ENCODE measurements at places on chromosomes 5 and 9. TPM values are rescaled to one million over a fixed set of nuclear protein-coding genes. Genes with fewer than 3 reads are reported as not detected.

Gene OLFM1
- total RNA-seq: 5.9 TPM

Gene FREM1
- total RNA-seq: 0.37 TPM

- no peak for DNase-seq
Observed at GRCh38 chr5:169354263-169354662, 53.3 kb upstream of the SLIT3 start.

DNA sequence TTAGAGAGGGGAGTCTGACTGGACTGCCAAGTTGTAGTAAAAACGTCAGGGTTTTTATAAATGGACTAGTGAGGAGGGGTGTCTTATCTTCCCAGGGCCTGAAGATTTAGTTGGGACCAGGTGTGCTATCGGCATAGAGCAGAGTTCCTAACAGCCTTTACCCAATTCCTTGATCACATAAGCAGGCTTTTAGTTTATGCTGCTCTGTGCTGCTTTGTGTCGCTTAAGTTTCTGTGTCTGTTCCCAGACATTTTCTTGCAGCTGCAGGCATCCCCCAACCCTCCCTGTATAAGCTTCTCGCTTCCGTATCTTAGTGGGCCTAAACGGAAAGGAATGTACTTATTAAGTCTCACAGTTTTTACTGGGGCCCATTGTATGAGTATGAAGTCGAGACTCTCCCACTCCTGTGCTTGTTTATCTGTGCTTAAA lies 2.6 kb upstream of the SMC5 start:
- no peak for DNase-seq

DNA sequence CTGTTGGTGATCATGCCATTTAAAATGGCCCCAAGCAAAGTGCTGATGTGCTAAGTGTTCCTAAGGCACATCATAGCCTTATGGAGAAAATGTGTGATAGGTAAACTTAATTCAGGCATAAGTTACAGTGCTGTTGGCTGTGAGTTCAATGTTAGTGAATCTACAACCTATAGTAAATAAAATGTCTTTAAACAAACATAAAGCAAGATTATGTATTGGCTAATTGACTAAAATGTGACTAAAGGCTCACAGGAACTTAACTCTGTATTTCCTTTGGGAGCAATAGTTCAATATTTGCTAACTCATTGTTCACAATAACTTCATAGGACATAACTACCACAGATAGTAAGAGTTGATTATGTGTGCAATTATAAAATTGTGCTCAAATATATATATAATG lies 49.4 kb upstream of the LRRC19 start:
- no peak for DNase-seq

Gene CMYA5
- total RNA-seq: under 0.01 TPM

- no peak for DNase-seq
Observed at GRCh38 chr5:120240706-120241105, 223.4 kb upstream of the PRR16 start.

- no peak for DNase-seq
Observed at GRCh38 chr9:92986176-92987119, 39.1 kb downstream of the FGD3 start.

GRCh38 chr5:154284433-154284832 lies 93.9 kb downstream of the GALNT10 start:
- no peak for DNase-seq

Data from G401 (cell line).